Muscle of leg (tissue), 16 donors: ENCODE measurements at places on chromosomes 11 and 22. TPM values are rescaled to one million over a fixed set of nuclear protein-coding genes. Genes with fewer than 3 reads are reported as not detected.

DNA sequence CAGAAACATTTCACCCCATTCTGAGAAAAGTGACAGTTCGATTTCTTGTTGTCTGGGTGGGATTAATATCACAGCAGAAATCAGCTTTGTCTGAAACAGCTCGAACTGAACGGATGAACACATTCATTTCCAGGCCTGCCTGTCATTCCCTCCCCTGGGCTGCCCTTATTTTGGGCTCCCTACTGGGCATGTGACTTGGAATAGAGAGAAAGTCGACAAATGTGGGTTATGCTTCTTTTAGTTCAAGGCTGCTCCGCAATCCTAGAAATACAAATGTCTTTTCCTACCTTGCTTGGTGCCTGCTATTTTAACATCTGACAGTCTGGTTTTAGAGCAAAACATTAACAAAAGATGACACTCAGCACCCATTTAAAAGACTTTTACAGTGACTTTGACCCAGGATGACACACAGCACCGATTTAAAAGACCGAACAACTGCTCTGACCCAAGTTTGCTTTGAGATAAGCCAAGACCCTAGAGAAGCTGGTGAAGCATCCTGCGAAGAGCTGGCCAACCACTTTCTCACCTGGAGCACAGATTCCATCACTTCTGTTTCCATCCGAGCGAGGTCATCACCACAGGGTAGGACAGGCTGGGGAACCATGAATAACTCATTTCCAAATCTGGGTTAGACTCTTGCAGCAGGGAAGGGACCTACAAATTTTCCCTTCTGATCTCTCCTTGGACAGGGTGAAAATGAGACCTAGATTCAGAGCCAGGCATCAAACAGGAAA, 13.1 kb downstream of the CLMP start:
- DNase-seq = no peak
- H3K36me3 ChIP-seq = no peaks in the 10 kb centered on the region
- H3K4me3 ChIP-seq = no peak overlapping the region
- H3K4me1 ChIP-seq = peaks cover 2% of the 10 kb centered on the region
- H3K27me3 ChIP-seq = peaks cover 14% of the 10 kb centered on the region

DNA sequence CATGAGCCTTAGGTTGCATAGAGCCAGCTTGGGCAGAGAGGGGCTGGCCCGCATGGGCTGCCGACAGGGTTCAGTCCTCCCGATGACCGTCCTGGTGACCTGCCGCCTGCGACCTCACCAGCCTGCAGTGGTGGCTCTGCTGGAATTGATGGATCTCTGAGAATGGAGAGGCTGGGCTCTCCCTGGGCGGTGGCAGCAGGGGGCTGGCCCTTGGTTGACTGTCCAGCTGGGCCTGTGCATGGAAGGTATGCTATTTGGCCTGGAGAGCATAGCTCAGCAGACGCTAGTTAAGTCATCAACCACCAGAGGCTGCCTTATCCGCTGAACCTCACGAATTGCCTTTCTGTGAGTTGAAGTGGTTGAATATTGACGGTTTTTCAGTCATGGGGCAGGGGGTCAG, 19.7 kb downstream of the GRAMD4 start:
- H3K4me3 ChIP-seq = no peak overlapping the region
- peak overlapping the region; percentile 51 for H3K27ac ChIP-seq
- no peaks in the 10 kb centered on the region for H3K27me3 ChIP-seq
- DNase-seq = no peak
- H3K36me3 ChIP-seq = no peaks in the 10 kb centered on the region

- H3K36me3 ChIP-seq = no peaks in the 10 kb centered on the region
- no peaks in the 10 kb centered on the region for H3K27me3 ChIP-seq
- no peak for DNase-seq
- no peak overlapping the region for H3K4me3 ChIP-seq
- H3K4me1 ChIP-seq = peaks cover 35% of the 10 kb centered on the region
These were observed 171.2 kb upstream of the GRK3 start for GRCh38 chr22:25393121-25393805.

DNA sequence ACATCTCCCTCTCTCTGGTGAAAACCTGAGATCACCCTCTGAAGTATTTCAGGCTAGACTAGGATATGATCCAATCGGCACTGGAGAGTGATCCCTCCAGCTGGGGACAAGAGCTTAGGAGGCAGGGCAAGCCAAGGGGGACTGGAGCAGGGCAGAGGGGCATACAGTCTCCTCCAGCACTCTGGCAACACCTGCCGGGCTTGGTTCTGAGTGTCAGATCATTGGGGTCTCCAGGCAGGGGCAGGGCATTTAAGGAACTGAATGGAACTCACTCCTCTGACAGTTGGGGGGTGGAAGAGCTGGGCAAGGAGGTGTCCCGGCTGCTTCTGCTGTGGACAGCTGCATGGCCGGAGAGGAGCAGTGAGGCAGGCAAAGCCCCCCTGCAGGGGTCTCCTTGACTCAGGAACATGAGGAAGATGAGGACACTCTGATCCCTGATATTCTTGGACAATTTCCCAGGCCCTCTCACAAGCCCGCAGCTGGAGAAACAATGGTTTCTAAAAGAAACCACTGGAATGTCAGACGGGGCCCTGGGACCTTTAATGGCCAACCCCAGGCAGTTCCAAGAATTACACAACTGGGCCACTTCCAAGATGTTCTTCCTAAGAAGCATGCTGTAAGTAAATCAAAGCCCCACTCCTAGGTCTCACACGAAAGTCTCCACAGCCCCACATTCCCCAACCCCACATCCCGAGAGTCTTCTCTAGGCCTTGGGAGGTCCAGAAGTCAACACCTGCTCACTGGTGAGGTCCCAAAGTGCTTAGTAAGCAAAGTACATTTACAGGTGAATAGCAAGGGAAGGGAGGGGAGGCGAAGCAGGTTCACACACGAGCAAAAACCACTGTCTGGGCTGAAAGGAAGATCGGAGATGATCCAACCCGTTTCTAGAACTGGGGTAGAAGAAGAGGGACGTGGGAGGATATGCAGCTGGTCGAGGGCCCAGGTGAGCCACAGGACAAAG, 1.2 kb upstream of the CCDC86 start:
- peak; percentile 96 for DNase-seq
- no peaks in the 10 kb centered on the region for H3K36me3 ChIP-seq
- peaks cover 41% of the 10 kb centered on the region for H3K4me1 ChIP-seq
- H3K4me3 ChIP-seq = no peak overlapping the region
- H3K27me3 ChIP-seq = no peaks in the 10 kb centered on the region
- peak overlapping the region; percentile 95 for H3K27ac ChIP-seq

DNA sequence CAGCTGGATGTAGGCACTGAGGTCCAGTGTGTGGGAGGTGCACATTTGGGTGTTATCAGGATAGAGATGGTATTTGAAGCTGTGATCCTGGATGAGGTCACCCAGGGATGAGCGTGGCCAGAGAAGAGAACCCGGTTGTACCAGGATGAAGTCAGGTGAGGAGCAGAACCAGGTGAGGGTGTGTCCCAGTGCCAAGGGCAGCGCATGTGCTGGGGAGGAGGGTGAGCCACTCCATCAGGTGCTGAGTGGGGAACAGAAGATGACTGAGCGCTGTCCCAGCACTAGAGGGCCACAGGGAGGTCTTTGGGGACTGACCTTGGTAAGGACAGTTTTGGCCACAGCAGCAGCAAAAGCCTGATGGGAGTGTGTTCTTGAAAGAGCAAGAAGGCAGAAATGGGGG, 2.7 kb downstream of the ARL2 start:
- peaks cover 14% of the 10 kb centered on the region for H3K4me1 ChIP-seq
- no peak overlapping the region for H3K27ac ChIP-seq
- no peak for DNase-seq

- no peak for DNase-seq
- no peaks in the 10 kb centered on the region for H3K4me1 ChIP-seq
- no peaks in the 10 kb centered on the region for H3K36me3 ChIP-seq
- no peak overlapping the region for H3K4me3 ChIP-seq
- H3K27me3 ChIP-seq = peaks cover 12% of the 10 kb centered on the region
These were observed 6.2 kb downstream of the PTPN5 start for GRCh38 chr11:18785411-18785810.

- no peak overlapping the region for H3K4me3 ChIP-seq
- H3K4me1 ChIP-seq = no peaks in the 10 kb centered on the region
- H3K27me3 ChIP-seq = no peaks in the 10 kb centered on the region
- peaks cover 58% of the 10 kb centered on the region for H3K36me3 ChIP-seq
- DNase-seq = no peak
- no peak overlapping the region for H3K27ac ChIP-seq
These were observed 8.8 kb downstream of the ACP2 start for GRCh38 chr11:47239852-47240251.

DNA sequence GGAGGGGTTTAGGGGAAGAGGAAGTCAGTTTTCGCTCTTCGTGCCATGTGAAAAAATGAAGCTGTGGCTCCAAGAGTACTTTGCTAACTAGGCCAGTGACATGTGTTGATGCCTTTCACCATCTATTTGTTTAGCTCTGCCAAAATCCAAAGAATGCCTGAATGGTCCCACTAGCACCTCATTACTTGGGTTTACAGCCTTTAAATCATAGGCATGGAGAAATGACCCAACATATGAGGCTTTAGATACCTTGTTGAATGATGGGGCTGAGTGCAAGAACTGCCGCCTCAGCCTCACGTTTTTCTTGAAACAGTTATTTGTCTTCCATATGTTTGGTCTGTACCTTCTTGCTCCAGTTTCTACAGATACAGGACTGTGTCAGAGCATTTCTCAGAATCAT, 8.3 kb downstream of the RBM4 start:
- no peak overlapping the region for H3K27ac ChIP-seq
- no peaks in the 10 kb centered on the region for H3K27me3 ChIP-seq
- no peak overlapping the region for H3K4me3 ChIP-seq

DNA sequence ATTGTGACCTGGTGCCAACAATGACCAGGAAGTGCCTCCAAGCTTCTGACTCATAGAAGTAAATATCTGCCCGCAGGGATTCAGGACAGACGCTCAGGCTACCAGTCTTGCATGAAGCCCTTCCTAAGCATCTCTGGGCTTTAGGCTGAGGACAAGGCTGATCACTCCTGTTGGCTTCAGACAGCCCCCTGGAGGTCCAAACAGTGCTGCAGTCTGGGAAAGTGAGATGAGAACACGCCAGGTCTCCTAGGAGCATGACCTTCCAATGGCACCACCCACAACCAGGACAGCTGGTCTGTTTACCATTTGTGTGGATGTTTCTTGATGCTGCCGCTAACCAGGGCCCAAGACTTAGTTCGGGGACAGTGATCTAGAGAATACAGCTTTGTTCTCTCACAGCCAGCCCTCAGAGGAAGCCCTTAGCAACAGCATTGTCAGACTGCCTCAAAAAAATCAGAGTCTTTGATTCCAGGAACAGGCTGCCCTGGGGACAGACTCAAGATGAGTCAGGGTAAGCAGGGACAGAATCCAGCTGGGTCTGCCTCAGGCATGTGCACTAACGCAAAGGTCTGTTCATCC, 111.2 kb downstream of the ZNF280B start:
- DNase-seq = peak; percentile 87
- H3K36me3 ChIP-seq = no peaks in the 10 kb centered on the region
- H3K27ac ChIP-seq = peak overlapping the region; percentile 43
- peaks cover 24% of the 10 kb centered on the region for H3K4me1 ChIP-seq
- H3K27me3 ChIP-seq = no peaks in the 10 kb centered on the region
- no peak overlapping the region for H3K4me3 ChIP-seq

- DNase-seq = peak; percentile 86
- no peak overlapping the region for H3K27ac ChIP-seq
- no peaks in the 10 kb centered on the region for H3K36me3 ChIP-seq
- no peaks in the 10 kb centered on the region for H3K4me1 ChIP-seq
- H3K27me3 ChIP-seq = peaks cover 2% of the 10 kb centered on the region
These were observed 36.1 kb upstream of the OR8B8 start for GRCh38 chr11:124481365-124482323.

GRCh38 chr22:37406441-37407235, 20.6 kb downstream of the ELFN2 start:
- no peak for DNase-seq
- no peak overlapping the region for H3K27ac ChIP-seq
- H3K27me3 ChIP-seq = peaks cover 5% of the 10 kb centered on the region

DNA sequence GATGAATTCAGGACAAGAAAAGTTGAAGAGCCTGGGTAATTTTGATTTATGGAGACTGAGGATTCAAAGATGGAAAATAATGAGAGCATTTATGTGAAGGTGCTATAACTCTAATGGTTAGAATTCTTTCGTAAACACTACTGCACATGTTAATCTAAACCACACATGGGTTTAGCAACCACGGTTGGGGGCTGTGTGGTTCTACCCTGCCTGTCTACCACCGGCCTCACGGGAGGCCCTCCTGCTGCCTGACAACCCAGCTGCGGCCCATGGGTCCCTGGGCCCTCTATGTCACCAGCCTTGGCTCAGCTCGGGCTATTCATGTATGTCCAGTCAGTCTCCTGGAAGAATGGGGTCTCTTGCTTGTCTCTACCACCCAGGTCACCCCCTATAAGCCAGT, 68.5 kb upstream of the ARFGAP3 start:
- H3K36me3 ChIP-seq = no peaks in the 10 kb centered on the region
- H3K27ac ChIP-seq = no peak overlapping the region
- no peak for DNase-seq
- H3K4me3 ChIP-seq = no peak overlapping the region
- H3K4me1 ChIP-seq = peaks cover 33% of the 10 kb centered on the region
- no peaks in the 10 kb centered on the region for H3K27me3 ChIP-seq

DNA sequence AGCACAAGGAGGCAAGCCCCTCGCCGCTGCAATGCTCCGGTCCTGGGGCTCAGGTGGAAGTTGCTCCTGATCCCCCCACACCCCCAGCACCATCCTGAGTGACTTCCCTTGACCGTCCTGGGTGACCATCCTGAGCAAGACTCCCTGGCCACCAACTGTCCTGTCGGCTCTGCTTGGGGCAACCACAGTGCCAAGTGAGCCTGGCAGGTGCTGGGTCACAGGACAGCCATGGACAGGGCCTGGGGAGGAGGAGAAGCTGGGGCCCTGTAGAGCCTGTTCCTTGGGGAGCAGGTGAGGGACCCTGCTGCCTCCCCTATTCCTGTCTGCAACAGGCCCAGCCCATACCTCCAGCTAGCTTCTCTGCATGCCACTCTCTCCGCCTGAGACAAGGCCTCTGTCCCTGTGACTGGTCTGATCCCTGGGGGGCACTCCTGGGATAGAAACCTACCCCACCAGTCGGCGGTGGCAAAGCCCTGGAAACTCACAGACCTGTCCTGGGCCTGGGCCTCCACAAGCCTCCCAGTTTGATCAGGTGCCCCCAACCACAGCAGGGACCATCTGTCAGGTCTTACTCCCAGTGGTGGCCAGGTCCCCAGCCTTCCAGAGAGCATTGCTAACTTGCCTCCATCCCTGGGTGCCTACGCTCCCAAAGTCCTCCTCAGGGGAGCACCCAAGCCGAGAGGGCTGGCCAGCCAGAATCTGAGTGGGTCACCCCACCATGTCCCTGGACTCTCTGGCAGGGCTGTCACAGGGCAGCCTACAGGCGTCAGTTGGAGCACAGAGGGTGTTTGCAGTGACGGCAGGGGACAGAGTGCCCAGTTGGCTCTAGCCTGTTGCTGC, 68.7 kb upstream of the WNT7B start:
- peaks cover 9% of the 10 kb centered on the region for H3K36me3 ChIP-seq
- no peaks in the 10 kb centered on the region for H3K27me3 ChIP-seq
- no peak for DNase-seq
- peaks cover 37% of the 10 kb centered on the region for H3K4me1 ChIP-seq

GRCh38 chr11:64241491-64242374, 838 bp downstream of the FKBP2 start:
- H3K36me3 ChIP-seq = peaks cover 47% of the 10 kb centered on the region
- peaks cover 65% of the 10 kb centered on the region for H3K4me1 ChIP-seq
- peak overlapping the region; percentile 86 for H3K4me3 ChIP-seq
- DNase-seq = peak; percentile 80

The P4HA3 gene
- total RNA-seq = 3.0 TPM

The REXO2 gene
- 52.4 TPM for total RNA-seq

The GAL3ST1 gene
- 3.0 TPM for total RNA-seq

The HPX gene
- total RNA-seq = 1.3 TPM

The MRGPRF gene
- total RNA-seq = 10.2 TPM

The RIC3 gene
- 0.18 TPM for total RNA-seq

The FREY1 gene
- 0.35 TPM for total RNA-seq

The TRIM51 gene
- not detected for total RNA-seq

The OR6A2 gene
- 0.04 TPM for total RNA-seq

The MAP6 gene
- 6.1 TPM for total RNA-seq

The SLC25A18 gene
- total RNA-seq = 0.53 TPM

The OR6Q1 gene
- not detected for total RNA-seq

The TTC28 gene
- total RNA-seq = 30.1 TPM
